ENCODE measurements at places on chromosomes 1 and 21.

GRCh38 chr1:207941665-207942064 lies 30.7 kb upstream of the CD34 start:
- no peak for DNase-seq

DNA sequence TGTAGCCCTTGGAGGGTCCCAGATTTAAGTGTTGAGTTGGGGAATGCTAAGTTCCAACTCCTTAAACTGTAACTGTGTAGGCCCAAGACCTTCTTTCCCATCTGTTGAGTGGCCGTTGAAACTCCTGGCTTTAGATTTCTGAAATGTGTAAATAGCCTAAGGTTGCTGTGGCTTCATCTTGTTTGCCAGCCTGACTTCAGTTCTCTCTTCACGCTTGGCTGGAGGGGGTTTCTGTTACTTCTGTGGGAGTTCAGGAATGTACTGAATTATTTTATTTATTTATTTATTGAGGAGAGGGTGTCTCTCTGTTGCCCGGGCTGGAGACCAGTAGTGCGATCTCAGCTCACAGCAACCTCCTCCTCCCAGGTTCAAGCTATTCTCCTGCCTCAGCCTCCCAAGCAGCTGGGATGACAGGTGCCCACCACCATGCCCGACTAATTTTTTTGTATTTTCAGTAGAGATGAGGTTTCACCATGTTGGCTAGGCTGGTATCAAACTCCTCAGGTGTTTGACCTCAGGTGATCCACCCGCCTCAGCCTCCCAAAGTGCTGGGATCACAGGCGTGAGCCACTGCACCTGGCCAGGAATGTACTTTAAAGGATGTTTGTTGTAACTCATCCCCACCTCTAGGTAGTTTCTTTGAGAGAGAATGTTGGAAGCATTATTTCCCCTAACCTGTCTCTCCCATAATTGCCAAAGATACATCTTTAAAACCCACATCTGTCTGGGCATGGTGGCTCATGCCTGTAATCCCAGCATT lies 5.9 kb downstream of the TTC39A start:
- DNase-seq: no peak

DNA sequence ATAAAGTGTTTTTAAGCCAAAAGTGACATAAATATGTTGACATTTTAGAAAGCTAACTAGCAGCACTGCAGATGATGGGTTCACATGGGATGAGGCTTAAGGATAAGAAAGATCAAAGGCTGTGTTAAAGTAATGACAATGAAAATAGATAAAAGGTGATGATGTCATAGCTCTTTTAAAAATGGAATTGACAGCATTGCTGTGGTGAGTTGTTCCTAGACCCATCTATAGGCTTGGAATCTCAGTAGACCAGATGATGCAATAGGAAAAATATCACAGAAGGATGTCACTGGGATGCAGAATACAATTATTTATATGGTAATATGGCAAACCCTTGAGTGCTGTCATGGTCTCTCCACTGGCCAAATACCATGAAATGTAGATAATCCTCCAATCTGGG lies 286.0 kb downstream of the PLA2G4A start:
- DNase-seq: no peak

- no peak for DNase-seq
Measured at GRCh38 chr1:12342401-12343003, 112.7 kb downstream of the VPS13D start.

GRCh38 chr1:166197141-166197540 lies 30.3 kb upstream of the FAM78B start:
- no peak for DNase-seq

DNA sequence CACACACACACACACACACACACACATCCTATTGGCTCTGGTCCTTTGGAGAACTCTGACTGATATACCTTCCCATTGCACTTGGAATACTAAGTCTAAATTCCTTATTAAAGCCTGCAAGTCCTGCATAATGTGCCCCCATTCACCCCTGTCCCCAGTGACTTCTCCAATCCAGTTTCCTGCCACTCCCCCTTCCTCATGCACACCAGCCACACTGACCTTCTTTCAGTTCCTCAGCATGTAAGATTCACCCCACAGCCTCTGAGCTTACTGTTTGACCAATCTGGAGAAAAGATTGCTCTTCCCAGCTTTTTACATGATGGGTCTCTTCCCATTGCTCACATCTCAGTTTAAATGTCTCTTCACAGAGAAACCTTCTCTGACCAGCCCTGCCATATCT lies 146.6 kb downstream of the TBX15 start:
- no peak for DNase-seq

DNA sequence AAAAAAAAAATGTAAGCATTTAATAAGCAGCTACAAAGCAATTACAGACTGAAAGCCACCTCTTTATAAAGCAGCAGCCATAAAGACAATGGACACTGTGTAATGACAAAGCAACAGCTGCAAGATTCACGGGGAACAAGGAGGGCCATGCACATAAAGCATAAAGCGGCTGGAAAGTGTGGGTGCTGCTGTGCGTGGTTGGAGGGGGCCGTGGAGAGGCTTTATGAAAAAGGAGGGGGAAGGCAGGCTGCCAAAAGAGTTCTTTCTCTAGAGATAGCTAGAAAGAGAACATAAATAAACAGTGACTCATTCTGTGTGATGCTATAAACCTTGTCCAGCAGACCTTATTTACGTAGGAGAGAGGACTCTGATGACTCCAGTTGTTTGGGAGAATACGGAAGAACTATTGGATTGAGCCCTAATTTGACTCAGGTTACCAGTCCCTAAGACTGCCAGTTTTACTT lies 49.3 kb downstream of the ADAMTS1 start:
- DNase-seq: no peak

GRCh38 chr1:227295609-227296008 lies 22.7 kb downstream of the CDC42BPA start:
- no peak for DNase-seq

DNA sequence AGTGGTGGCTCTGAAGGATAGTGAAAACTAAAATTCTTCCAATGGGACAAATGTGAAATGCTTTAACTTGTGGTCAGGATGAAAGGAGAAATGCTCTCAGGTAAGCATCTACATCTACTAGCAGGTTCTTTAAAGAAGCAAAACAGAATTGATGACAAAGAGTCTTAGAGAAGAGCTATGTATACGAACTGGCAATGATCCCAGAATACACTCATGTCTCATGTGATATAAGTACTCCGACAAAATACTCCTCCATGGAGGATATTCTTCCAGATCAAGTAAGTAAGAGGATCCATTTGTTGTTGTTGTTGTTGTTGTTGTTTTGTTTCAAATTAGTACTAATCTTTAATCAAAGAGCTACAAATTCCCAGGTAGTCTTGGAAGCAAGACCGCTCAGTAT lies 174.0 kb upstream of the ATP1B1 start:
- DNase-seq: no peak

DNA sequence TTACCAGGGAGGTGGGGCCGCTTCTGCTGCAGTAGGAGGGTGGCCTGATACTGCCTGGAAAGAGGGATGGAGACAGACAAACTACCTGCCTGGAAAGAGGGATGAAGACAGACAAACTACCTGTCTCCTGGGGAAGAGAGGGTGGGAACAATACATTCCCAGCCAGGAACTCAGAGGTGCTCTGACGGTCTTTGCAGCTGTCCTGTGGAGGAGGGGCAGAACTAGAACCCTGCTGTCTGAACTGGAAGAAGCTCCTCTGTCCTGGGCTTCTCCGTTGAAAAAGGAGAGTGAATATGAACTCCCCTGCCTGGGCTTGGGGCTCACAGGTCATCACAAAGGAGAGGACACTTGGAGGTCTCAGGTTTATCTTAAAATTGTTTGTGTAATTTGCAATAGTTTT lies 40.3 kb upstream of the ETV3 start:
- no peak for DNase-seq
